Activated T-cell treated with anti-CD3 and anti-CD28 coated beads, Interleukin-2, amount 50 U/mL, for 1 hour (primary cell): ENCODE measurements at places on chromosomes 12 and 14.

DNA sequence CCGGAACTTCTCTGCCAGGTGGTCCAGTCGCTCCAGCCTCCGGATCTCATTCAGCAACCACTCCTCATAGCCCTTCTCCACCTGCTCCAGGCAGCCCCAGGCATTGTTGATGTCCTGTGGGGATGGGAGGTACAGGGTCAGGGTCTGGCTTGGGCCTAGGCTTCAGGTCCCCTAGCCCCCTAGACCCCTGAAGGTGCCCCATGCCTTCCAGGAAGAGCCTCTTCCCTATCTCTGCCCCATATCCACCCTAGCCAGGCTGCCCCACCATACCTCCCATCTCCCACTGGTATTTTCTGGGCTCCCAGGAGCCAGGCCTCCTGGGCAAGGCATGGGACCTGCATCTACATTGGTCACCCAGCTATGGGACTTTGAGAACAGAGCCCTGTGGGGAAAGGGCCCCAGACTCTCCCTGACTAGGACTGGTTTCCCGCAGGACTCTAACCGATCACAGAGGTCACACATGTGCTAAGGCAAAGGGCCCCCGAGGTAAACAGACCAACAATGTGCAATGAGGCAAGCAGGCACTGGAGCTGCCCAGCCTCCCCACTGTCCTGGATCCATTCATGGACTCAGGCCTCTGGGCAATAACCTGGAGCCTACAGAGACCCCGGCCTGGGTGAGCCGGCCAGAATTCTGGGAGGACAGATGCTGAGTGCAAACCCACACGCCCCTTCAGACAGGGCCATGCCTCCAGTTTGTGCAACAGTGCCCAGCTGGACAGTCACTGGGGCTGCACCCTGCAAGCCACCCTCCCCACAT is 88.8 kb downstream of the ACTN1 start:
- no peak for DNase-seq

GRCh38 chr14:58915646-58916045 is 272.8 kb upstream of the DAAM1 start:
- DNase-seq, result no peak

DNA sequence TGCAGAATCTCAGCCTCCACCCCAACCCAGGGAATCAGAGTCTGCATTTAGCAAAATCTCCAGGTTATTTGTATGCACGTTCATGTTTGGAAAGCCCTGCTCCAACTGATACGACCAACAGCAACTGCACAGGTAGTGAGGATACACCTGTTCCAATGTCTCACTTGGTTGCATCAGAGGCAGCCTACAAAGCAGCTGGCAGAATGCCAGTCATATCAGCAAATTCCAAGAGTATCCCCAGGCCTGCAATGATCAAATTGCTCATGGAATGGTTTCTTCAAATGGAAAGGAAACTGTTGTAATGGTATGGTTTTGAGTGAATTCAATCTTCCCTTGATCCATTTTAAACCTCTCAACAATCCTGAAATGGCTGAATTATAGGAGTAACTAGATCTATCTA is 75.4 kb downstream of the GRIP1 start:
- no peak for DNase-seq

- no peak for DNase-seq
Measured at GRCh38 chr14:28323366-28323765, 443.2 kb upstream of the FOXG1 start.

- DNase-seq, result no peak
Measured at GRCh38 chr14:100436745-100437406, 113.7 kb downstream of the SLC25A47 start.

- DNase-seq, result no peak
Measured at GRCh38 chr14:80992580-80992979, 37.2 kb downstream of the TSHR start.

- DNase-seq, result no peak
Measured at GRCh38 chr14:74571441-74571841, 40.6 kb downstream of the LTBP2 start.

DNA sequence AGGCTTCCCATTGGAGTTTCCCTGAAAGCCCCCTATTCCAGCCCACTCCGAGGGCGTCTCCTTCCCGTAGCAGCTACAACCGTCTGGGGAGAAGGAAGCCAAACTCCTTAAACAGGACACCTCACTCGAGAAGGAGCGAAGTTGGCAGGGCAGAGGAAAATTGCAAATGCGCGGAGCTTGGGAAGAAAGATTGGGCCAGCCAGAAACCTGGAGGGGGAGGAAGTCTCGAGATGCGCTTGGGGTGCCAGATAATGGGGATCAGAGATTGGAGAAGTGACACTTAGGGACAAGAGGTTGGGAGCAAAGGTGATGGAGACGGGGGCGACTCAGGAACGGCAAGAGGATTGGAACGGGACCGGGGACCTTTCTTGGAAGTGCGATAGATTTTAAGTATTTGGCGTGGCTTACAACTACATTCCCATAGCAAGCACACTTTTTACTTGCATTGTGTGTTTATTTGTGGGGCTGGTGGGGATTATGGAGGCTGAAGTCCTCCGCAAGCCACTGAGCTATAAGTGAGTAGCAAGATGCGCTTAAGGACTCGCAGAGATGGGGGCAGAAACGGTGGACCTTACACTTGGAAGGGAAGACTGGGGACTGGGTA is 926 bp downstream of the HRK start:
- DNase-seq, result no peak

- no peak for DNase-seq
Measured at GRCh38 chr14:95545515-95546168, 10.8 kb downstream of the GLRX5 start.

DNA sequence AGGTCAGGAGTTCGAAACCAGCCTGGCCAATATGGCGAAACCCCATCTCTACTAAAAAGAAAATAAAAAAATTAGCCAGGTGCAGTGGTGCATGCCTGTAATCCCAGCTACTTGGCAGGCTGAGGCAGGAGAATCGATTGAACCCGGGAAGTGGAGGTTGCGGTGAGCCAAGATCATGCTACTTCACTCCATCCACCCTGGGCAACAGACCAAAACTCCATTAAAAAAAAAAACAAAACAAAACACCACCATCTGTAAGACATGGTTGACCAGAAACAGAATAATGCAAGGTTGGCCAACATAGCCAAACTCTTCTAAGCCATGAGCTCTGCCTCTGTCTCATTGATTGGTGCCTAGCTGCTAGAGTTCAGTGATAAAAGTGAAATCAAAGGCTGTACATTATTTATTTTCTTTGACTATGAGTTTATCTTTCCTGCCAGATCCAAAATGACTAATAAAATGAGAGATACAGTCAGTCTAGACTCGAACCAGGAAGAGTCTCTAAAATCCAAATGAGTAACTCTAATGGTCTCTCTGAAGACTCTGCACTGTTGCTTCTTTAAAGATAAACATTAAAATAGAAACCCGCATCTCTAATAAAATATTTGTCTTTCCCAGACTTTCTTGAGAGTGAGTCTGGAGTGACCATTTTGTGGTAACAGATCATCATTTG is 404.7 kb downstream of the DAD1 start:
- DNase-seq, result no peak

- no peak for DNase-seq
Measured at GRCh38 chr12:27271206-27271605, 27.1 kb downstream of the STK38L start.

DNA sequence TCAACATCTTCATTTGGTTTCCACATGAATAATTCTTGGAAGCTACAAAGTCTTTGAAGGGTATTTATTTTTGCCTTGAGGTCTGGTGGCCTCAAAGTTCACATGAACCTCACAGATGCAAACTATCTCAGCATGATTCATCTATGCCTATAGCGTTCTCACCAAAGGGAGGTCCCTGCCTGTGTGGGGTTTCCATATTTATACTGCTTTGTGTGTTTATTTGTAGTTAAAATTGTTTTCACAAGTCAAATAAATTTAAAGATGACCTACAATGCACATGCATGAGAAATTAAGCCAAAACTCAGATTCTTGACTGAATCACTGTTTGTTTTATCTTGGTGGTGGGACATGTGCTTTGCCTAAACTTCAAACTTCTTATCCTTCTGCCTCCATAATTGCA is 176.7 kb downstream of the PPM1H start:
- no peak for DNase-seq

- no peak for DNase-seq
Measured at GRCh38 chr14:24238123-24238522, 4.3 kb downstream of the TINF2 start.

- DNase-seq, result peak; percentile 56
Measured at GRCh38 chr12:1605129-1606020, 11.0 kb upstream of the FBXL14 start.

DNA sequence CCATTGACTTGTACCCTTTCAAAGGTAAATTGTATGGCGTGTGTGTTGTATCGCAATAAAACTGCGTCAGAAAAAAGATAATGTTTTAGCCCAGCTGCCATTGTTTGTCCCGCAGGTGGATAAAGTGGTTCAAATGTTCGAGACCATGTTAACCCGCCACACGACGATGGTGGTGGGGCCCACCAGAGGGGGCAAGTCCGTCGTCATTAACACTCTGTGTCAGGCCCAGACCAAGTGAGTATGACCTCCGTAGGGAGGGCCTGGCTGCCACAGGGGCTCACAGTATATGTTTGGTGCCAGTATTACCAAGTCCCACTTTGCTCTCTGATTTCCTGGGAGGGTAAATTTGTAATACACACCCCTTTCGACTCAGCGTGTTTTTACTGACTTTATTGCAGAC is 96.9 kb downstream of the DNAH10 start:
- no peak for DNase-seq

- DNase-seq, result no peak
Measured at GRCh38 chr14:68634332-68634731, 158.5 kb downstream of the ZFP36L1 start.

DNA sequence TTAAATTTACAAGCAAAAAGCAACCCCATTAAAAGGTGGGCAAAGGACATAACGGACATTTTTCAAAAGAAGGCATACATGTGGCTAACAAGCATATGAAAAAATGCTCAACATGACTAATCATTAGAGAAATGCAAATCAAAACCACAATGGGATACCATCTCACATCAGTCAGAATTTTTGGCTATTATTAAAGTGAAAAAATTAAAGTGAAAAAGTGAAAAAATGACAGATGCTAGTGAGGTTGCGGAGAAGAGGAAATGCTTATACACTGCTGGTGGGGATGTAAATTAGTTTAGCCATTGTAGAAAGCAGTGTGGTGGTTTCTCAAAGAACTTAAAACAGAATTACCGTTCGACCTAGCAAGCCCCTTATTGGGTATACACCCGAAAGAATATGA is 7.9 kb downstream of the OTOGL start:
- no peak for DNase-seq

DNA sequence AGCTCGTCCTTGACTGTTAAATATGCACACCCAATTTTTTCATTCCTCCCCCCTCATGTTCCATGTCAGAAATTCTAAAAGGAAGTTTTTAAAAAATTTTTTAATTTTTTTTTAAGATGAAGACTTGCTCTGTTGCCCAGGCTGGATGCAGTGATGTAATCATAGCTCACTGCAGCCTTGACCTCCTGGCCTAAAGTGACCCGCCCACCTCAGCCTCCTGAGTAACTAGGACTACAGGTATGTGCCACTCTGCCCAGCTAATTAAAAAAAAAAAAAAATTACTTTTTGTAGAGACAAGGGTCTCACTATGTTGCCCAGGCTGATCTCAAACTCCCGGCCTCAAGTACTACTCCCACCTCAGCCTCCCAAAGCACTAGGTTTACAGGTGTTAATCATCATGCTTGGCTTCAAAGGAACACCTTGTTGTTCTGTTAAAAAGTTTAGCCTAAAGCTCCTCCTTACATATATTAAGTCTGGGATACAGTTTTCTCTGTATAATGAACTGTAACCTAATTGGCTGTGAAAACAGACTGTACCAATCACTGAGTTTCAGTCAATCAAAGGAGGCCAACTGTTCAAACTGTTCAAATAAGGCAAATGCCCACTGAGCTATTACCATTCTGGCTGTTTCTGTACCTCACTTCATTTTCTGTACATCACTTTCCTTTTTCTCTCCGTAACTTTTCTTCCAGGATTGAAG is 17.8 kb downstream of the SDR9C7 start:
- DNase-seq, result no peak

GRCh38 chr14:48709277-48709785 is 876.8 kb downstream of the RPS29 start:
- no peak for DNase-seq

DNA sequence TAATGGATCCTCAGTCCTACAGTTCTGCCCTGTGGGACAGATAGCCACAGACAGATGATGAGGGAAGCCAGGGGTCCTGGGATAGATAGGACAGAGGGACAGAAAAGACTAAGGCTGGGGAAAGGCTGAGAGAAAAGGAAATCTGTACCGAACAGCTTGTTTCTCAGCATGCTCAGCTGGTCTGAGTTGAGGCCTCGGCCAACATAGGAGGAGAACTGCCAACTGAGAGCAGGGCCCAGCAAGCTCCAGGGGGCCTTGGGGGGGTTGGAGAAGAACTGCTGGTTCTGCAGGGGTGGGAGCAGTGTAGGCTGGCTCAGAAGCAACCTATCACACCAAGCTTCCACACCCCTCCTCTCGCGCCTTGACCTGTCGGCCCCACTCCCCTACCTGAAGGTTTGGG is 10.1 kb downstream of the IL23A start:
- no peak for DNase-seq

- no peak for DNase-seq
Measured at GRCh38 chr14:63032641-63033040, 12.6 kb downstream of the KCNH5 start.

GRCh38 chr12:118357257-118358007 is 15.3 kb downstream of the TAOK3 start:
- no peak for DNase-seq

DNA sequence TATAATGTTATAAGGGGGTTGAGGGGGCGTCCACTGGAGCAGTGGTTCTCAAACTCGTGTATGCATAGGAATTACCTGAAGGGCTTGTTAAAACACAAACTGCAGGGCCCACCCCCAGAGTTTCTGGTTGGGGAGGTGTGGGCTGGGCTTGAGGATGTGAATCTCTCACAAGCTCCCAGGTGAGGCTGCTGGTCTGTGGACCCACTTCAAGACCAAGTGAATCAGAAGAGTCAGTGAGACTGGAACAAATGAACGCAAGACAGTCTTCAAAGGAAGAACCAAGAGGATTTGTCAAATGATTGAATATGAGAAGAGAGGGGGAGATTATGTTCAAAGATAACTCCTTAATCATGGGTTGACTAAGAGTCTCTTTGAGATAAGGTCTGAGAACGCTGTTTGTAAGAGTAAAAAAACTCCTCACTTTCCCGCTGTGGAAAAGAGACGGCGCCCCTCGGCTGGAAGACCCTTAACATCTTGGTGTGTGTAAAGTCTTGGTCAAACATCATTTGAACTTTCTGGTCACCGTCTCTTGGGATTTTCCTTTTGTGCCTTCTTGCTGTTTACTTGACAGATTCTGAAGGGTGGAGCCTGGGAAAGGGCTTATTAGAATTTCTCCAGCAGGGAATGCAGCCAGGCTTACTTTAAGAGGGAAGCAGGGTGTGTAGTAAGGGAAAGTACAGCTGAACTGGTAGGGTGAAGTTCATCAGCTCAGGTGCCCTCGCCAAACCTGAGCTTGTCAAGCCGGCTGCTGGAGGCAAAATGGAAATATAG is 5.3 kb upstream of the FOXN3 start:
- DNase-seq, result no peak

DNA sequence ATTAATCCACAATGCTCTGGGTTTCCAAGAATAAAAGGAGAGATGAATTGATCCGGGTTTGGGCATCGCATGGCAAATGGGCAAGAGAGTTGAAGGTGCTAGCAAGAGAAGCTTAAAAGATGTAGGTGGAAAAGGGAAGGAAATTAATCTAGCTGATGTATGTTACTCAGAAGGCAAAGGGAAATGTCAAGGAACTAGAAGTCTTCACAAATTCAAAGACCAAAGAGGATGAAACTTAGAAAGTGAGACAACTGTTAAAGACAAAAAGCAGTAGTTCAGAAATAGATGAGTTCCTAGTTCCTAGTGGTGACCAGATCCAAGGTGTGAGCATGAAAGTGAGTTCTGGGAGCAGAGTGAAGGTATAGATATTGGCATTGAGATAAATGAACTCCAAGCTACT is 228.3 kb downstream of the SEC23A start:
- no peak for DNase-seq

- DNase-seq, result no peak
Measured at GRCh38 chr12:80001562-80001961, 66.7 kb upstream of the PPP1R12A start.
